ENCODE measurements at places on chromosomes 7 and 10.

DNA sequence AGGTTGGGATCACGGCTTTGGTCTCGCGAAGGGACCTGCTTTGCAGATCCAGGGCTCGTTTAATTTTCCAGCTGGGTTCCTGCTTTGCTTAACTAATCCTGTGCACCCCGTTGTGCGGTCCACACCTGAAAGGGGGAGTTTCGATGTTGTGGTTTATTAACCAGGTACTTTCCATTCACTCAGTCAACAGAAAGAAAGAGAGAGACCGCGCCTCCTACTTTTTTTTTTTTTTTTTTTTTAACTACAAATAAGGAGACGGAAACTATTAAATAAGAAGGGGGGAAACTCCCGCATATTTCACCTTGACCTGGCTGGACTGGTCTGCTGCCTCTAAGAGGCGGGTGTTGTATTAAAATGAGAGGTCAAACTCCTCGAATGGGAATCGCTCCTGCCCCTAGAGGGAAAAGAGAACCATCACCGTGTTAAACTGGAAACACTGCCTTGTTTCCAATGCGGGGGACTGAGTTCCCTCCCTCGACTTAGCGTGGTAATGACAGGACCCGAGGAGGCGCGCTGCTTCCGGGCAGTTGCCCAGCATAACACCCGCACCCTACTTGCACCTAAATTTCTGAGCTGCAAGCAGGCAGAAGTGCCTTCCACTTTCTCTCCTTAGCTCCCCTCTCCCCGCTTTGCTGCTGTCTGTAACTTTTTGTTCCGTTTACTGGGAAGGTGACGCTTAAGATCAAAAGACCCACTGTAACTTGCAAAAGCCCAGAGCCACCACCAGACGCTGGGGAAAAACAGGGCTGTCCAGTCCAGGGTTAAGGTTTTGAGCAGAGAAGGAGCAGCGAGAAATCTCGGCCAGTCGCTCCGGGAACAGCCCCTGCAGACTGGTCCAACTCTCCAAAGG lies 1.1 kb upstream of the ITGB8 start:
- peak; percentile 79 for DNase-seq

- DNase-seq = no peak
Observed at GRCh38 chr10:118342638-118343020, 505 bp upstream of the FAM204A start.

- no peak for DNase-seq
Observed at GRCh38 chr7:2516194-2516555, 3.4 kb upstream of the LFNG start.

DNA sequence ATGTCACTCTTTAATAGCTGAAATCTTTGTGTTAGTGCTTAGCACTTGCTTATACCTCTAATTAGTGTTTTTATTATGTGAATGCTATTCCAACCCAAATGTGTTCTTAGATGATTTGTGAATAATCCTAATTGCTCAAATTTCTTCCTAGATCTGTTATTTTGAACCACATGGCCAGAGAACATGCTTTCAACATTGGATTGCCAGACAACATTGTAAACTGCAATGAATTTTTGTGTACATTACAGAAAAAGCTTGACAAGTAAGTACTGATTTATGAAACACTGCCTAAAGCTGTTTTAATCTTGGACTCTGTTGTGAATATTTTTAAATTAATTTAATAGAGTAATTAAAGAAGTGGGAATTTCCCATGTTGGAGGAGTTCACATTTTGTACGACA lies 121.1 kb downstream of the ZNF277 start:
- no peak for DNase-seq

GRCh38 chr10:43252166-43252782 lies 14.6 kb downstream of the RASGEF1A start:
- DNase-seq = no peak

GRCh38 chr10:20606985-20607384 lies 290.1 kb downstream of the NEBL start:
- no peak for DNase-seq

GRCh38 chr7:24349339-24349738 lies 65.3 kb downstream of the NPY start:
- DNase-seq = no peak

DNA sequence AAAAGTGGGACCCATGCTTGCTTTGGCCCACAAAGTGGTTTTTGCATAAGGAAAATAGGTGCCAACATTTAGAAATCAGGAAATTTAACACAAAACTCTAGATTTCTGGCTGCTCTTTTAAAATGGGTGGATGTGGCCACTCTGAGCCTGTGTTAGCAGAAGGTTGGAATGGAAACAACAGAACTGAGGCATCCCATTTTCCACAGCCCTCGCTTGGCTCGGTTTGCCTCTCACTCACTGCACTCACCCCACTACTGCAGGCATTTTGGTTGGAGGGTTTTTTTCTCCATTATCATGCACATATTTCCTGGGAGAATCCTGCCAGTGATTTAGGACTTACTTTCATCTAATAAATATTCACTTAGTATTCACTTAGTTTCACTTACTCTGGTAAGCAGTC lies 178.9 kb downstream of the BICC1 start:
- DNase-seq = no peak

Measured in fibroblast of pulmonary artery (primary cell).